Heart left ventricle (tissue), 16 donors: ENCODE measurements at places on chromosomes 7 and 10.
A peak's percentile ranks its signal among the peaks of the same experiment; 100 is the strongest.

DNA sequence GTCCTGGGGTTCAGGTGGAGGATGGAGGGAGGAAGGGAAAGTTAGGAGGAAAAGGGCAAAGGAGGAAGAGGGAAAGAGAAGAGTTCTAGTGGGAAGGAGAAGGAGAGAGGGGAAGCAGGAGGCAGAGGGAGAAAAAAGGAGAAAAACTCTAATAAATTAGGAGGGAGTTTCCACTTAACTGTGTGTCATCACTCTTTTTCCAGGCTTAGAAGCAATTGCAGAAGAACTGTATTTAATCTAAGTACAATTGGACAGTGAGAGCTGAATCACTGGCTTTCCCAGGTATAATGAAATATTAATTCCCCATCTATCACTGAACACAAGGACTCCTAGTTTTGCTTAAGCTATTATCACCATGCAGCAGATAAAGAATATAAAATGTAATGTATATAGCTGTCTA lies 76.8 kb downstream of the CREB3L2 start:
- peaks cover 5% of the 10 kb centered on the region for H3K4me1 ChIP-seq
- no peak overlapping the region for H3K27ac ChIP-seq

DNA sequence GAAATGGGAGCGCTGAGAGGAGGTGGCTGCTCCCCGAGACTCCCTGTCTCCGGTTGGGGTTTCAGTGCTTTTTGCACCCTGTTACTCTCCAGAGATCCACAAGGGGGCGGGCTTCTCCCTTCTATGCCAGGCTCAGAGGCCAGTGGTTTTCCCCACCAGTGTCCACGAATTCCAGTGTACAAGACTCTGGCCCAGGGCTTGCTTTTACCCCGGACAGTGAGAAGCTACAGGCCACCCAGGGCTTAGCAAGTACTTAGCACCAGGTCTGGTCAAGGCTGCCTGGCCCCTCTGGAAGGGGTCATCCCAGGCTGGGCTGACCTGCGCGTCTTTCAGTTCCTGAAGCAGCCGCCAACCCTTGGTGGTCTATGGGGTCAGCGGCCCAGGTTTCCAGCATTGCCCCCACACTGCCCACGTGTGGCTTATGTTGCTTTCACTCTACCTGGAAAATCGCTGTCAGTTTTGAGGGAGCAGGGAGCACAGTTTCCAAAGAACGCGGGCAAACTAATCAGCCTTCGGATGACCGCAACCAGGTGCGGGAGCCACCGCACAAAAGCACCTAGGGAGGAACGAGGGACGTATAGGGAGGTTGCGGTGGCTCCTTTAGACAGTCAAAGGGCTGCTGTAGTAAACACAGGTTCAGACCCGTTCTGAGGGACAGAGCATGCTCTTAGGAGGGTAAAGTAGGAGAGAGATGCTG lies 6.8 kb downstream of the CYP26A1 start:
- no peaks in the 10 kb centered on the region for H3K36me3 ChIP-seq
- no peak overlapping the region for H3K4me3 ChIP-seq
- H3K27me3 ChIP-seq = peaks cover 6% of the 10 kb centered on the region
- peak; percentile 54 for DNase-seq
- no peak overlapping the region for H3K27ac ChIP-seq
- H3K4me1 ChIP-seq = no peaks in the 10 kb centered on the region

- no peak for DNase-seq
- H3K4me3 ChIP-seq = no peak overlapping the region
- H3K36me3 ChIP-seq = no peaks in the 10 kb centered on the region
- H3K4me1 ChIP-seq = no peaks in the 10 kb centered on the region
Measured at GRCh38 chr7:81299711-81300110, 380.9 kb upstream of the SEMA3C start.

DNA sequence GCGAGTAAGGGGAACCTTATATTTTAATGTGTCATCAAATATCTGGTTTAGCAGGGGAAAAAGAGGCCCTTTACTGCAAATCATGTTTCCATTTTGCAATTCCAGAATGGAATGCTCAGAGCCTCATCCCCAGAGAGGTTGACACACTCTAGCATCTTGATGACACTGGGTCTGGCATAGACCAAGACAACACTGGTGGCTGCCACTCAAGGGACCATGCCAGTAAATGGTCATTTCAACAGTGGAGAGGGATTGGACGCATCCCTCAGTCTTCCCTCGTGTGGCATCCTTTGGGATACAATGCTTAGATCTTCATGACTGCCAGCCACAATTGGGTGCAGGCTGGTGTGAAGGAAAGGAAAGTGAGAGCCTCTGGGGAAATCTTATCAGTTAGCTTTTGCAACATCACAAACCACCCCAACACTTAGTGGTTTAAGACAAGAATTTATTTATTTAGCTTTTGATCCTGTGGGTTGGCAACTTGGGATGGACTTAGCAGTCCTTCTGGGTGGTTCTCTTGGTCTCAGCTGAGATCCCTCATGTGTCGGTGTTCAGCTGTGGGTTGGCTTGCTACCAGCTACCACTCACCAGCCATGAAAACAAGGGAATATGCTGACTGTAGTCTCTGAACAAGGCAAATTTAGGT lies 21.6 kb downstream of the TACC2 start:
- no peaks in the 10 kb centered on the region for H3K36me3 ChIP-seq
- peak overlapping the region; percentile 13 for H3K27ac ChIP-seq
- H3K4me3 ChIP-seq = no peak overlapping the region
- H3K27me3 ChIP-seq = no peaks in the 10 kb centered on the region
